ENCODE measurements at places on chromosomes 7 and 10.

GRCh38 chr10:95782318-95782717 is 26.4 kb downstream of the ENTPD1 start:
- no peak for DNase-seq

DNA sequence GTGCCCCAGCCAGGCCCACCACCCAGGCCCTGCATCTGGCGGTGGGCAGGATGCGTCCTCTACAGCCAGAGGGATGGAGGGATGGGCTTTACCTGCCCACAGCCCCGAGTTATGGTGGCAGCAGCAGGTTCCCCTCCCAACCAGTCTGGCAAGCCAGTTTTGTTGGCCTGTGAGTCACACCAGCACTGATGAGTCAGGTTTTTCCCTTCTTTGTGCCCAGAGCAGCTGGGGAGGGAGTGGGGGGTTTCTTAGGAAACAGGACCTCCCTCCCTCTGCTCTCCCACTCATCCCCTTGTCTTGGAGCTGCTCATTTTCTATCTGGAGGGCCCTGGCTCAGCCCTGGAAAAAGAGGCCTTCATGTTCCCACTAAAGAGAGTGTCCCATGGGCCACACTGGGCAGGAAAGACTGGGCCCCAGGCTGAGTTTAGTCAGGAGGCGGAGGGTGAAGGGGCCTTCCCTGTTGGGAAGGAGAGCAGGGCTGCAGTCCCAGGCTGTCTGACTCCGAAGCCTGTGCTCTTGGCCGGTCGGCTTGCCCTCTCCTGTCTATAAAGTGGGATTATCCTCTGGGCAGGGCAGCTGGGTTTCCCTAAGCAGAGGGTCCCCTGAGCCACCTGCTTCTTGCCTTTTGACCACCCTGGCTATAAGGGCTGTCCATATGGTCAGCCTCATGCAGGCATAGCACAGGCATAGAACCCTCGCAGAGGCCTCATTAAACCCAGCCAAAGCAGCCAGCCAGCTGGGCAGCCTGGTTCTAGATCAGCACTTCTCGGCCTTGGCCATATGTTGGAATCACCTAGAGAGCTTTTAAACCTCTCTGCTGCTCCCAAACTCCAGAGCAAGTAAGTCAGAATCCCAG is 30.2 kb upstream of the ANKRD2 start:
- peak; percentile 97 for DNase-seq

- DNase-seq: no peak
Observed at GRCh38 chr7:152869677-152870051, 110.1 kb downstream of the ACTR3B start.

DNA sequence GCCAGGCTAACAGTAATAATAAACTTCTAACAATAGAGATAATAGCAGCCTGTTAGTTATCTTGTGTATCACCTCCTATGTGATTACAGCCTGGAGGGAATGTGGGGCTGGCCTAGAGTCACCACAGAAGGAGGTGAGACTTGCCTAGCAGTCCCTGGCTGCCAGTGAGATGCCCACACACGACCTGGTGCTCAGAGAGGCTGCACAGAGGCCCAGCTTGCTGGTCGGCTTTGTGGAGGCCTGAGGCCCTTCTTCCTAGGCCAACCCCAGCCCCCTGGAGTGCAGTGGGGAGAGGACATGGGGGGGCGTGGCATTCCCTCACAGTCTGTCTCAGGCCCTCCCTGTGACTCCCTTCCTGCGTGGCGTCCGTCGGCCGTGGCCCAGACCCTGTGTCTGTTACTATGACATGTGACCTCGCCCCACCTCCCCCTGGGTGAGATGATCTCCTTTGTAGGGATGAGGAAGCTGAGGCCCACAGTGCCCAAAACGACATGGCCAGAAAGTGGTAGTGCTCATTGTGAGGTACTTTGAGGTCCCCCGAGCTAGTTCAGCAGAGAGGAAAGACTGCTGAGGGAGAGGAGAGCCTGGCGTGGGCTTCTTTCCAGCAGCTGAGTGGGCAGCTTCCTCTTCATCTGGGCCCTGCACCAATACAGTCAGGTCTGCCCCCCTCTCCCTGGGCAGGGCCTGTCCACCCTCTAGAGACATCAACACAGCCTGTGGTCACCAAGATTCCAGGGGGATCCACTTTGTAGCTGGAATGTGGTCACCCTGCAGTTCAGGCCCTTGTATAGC is 29.7 kb downstream of the UNC5B start:
- DNase-seq: no peak

GRCh38 chr10:86922553-86922961 is 34.9 kb downstream of the MMRN2 start:
- DNase-seq: no peak

GRCh38 chr10:8534096-8534495 is 479.6 kb downstream of the GATA3 start:
- no peak for DNase-seq

- peak; percentile 17 for DNase-seq
Observed at GRCh38 chr7:10973942-10974911, 555 bp downstream of the PHF14 start.

- peak; percentile 36 for DNase-seq
Observed at GRCh38 chr10:95798096-95798855, 42.3 kb downstream of the ENTPD1 start.

DNA sequence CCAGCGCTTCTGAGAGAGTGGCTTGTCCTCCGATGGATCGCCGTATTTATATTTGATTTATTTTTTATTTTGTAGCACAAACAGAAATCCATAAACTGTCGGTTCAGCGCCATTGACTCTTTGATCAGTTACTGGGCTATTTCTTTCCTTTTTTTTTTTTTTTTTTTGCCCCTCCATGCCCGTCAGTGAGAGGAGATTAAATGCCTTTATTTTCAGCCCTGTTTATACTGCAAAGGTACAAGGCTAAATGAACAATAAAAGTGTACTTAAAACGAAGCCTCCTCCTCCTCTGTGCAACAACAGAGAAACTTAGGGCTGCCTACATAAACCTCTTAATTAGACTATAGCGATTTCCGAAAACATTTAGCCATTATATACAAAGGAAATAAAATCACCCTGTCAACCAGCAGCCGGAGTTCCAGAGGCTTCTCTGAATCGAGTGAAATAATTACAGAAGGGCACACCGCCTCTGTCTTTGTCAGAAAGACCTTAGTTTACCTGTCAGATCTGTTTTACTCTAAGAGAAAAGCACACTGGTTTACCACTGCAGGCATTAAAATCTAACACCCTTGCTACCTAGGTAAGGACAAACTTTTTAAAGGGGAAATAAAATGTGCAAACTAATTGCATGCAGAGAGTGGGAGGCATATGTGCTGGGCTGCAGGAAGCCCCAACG is 3.5 kb downstream of the EBF3 start:
- DNase-seq: no peak

DNA sequence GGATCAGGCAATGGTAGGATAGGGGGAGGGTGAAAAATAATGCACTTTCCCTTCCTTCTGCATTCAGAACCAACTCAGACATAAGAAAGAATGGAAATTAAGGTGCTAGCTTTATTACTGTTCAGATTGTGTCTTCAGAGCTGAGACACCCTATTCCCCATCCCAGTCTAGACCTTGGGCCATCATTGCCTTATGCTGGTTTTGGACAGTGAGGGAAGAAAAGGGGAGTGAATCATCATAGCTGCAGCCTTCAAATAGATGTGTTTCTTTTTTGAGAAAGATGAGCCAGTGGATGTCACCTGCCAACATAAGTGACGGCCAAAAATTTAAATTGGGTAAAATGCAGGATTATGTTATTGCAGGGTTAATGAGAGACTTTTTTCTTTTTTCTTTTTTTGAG is 27.0 kb upstream of the TOMM7 start:
- DNase-seq: no peak

DNA sequence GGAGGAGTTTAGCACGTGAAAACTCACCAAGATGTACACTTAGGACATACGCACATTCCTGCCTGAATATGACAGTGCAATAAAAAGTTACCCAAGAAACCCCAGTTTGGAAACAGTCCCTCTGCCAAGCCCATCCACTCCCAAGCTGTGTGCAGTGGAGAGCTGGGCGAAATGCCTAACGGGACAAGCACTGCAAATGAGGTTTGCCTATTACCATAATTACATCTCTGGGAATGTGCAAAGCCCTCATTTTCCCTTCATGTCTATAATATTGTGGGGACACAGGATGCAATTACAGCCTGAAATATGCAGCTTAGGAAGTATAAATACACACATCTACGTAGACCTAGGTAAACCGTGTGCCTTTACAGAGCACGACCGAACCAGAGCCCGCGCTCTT is 117.5 kb downstream of the PLXNA4 start:
- no peak for DNase-seq

DNA sequence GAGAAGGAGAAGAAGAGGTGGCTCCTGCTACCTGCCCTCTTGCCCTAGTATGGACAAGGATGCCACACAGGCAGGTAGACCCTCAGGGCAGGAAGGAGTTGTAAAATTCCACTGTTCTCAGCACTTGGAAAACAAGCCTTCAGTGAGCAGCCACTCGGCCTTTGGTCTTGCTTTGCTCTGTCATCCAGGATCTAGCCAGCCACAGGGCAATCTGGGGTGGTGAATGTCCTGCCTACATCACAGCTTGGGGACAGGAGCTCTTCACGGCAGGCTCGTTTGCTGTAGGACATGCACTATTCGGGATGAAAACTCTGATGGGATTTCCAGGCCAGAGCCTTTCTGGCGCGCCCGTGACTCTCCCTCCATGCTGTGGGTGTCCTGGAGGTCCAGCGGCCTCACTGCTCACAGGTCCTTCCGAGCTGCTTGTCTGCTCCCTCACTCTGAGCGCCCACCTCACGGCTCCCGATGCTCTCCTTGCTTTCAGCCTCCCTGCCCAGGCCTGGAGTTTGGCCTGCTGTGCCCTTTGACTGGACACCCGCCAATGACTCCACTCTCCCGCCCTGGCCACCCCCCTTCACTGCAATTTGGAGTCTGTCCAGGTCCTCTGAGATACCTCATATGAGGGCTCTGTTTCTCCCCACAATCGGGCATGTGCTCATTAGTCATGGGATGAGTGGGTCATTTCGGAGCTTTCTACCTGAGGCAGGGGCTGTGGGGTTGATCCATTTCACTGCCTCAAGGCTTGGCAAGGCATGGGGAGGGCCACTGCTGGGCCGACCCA is 227.2 kb upstream of the GRB10 start:
- DNase-seq: peak; percentile 28

DNA sequence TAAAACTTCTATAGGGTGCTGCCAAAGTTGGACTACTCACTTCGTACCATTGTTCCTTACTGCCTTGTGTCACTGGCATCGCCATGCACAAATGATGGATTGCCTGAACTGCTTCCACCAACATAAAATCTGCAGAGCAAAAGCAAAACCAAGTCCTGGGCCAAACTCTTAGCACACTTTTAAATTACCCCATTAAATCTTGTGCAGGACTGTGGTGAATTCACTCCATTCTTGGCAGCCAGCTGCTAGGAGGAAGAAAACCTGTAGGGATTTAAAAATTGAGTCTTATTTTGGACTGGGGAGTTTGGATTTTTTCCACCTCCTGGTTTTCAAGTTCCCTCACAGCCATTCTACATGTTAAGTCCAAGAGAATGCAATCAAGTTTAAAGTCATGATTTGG is 646.9 kb downstream of the SORCS3 start:
- no peak for DNase-seq

DNA sequence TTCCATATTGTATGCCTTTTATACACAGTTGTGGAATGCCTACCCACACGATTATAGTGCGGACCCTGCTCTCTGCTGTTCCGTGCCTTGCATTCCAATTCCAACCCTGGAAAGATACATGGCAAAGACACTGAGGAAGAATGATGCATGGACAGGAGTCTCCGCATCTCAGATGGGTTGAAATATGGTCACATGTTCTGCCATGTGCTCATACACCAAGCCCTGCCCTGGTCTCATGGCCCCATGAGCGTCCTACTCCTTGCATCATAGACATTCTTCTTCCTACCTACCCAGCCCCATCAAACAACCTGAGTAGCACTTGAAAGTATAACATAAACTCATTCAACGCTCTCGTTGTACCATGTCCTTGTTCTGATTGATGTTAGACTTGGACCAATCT is 6.3 kb downstream of the SLC39A12 start:
- DNase-seq: no peak

- DNase-seq: no peak
Observed at GRCh38 chr7:91201442-91202113, 62.7 kb upstream of the FZD1 start.

DNA sequence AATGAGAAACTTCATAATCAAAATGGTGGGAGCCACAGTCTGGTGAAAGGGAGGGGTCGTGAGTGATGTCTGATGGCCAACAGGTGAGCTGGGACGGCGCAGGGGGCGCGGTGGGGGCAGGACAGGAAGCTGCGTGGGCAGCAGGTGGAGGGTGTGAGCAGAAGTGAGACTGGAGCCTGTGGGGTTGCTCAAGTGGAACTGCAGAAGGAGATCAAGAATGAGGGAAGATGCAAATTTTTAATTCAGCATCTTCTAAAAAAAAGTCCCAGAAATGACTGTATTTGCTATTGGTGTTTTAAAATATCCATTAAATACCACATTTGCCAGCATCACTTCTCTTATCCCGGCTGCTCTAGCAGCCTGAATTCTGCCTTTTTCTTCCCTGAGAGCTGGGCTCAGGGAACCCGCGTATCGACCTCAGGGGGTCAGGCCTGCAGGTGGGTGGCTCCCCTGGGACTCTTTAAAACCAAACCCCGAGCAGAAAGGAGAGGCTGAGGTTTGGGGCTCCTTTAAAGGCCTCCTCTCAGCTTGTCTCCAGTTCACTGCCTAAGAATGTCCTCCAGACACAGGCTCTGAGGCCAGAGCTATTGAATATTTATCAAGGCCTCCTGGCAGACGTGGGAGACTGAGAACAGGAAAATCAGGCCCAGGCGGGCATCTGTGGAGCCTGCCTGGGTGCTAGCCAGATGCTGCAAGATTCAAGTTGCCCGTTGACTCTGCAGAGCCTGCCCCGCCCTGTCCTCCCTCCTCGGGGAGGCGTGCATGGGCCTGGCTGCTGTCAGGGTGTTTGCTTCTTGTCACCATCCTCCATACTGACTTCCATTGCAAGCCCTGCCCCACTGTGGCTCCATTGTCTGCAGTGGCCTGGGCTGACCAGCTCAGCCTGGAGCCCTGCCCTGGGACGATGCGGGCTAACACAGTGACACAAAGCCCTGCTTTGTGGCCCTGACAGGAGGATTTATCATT is 53.9 kb downstream of the SYPL1 start:
- DNase-seq: no peak

- DNase-seq: no peak
Observed at GRCh38 chr7:79455173-79455790, 1.8 kb upstream of the MAGI2 start.

GRCh38 chr10:99926925-99927720 is 82.6 kb downstream of the DNMBP start:
- DNase-seq: no peak

DNA sequence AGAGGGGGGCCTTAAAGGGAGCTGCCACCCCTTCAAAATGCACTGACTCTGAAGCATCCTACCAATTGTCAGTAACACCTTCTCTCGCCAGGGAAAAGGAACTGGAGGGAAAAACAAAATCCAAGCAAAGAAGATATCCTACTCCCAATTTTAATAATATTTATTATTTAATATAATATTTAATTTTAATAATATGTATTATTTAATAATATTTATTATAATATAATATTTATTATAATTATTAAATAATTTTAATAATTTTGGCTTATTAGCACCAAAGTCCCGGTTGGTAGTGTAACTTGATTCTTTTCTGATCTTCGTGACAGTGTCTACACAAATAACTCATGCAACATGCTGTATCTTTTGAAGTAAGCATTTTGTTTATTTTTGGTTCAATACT is 58.6 kb upstream of the AGBL3 start:
- DNase-seq: no peak

GRCh38 chr10:43785252-43785651 is 136.6 kb upstream of the ZNF32 start:
- no peak for DNase-seq

- DNase-seq: no peak
Observed at GRCh38 chr7:142108728-142109505, 2.6 kb upstream of the MGAM2 start.

- no peak for DNase-seq
Observed at GRCh38 chr7:18361756-18362155, 133.8 kb upstream of the HDAC9 start.

- no peak for DNase-seq
Observed at GRCh38 chr10:85513436-85513835, 853.2 kb downstream of the GRID1 start.

Measured in stromal cell of bone marrow (primary cell).